ENCODE measurements at places on chromosomes 13 and 19. TPM values are rescaled to one million over a fixed set of nuclear protein-coding genes. Genes with fewer than 3 reads are reported as not detected.
A peak's percentile ranks its signal among the peaks of the same experiment; 100 is the strongest.

GRCh38 chr13:74920920-74921319 is 561.0 kb downstream of the TBC1D4 start:
- DNase-seq = no peak

- no peak for DNase-seq
Observed at GRCh38 chr19:13057744-13058143, 44.9 kb downstream of the LYL1 start.

DNA sequence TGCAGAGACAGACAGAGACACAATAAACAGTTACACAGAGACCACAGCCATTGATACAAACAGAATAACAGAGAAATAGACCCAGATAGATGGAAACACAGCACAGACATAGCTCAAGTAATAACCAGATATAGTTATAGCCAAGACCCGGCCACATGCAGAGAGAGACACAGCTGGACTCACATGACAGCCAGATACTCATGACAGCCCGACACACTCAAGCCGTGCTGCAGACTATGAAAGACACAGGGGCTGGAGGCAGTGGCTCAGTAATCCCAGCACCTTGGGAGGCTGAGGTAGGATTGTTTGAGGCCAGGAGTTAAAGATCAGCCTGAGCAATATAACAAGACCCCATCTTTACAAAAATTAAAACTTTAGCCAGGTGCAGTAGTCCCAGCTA is 1.6 kb upstream of the DENND1C start:
- DNase-seq = no peak

- no peak for DNase-seq
Observed at GRCh38 chr19:16045893-16046292, 30.4 kb upstream of the TPM4 start.

- no peak for DNase-seq
Observed at GRCh38 chr13:114030666-114031610, 57.1 kb upstream of the C13orf46 start.

GRCh38 chr13:94933230-94933751 is 220.9 kb upstream of the SOX21 start:
- DNase-seq = no peak

DNA sequence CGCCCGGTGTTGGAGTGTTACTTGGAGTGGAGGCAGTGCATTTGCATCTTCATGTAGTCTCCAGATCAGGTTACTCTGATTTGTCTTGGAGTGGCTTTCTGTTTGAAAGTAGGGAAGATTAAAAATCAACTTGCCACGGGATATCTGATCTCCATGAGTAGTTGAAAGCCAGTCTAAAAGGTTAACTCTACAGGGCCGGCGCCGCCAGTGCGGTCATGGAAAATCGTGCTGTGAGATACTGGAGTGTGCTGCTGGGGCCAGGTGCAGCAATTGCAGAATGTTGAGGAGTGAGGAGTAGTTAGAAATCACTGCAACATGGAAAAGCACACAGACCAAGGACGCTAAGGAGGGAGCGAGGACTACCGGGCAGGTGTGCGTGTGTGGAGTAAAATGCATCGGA is 175.0 kb downstream of the STK24 start:
- DNase-seq = no peak

- no peak for DNase-seq
Observed at GRCh38 chr19:36409841-36410240, 8.6 kb downstream of the ZFP82 start.

GRCh38 chr13:74820809-74821208 is 661.2 kb downstream of the TBC1D4 start:
- peak; percentile 23 for DNase-seq

DNA sequence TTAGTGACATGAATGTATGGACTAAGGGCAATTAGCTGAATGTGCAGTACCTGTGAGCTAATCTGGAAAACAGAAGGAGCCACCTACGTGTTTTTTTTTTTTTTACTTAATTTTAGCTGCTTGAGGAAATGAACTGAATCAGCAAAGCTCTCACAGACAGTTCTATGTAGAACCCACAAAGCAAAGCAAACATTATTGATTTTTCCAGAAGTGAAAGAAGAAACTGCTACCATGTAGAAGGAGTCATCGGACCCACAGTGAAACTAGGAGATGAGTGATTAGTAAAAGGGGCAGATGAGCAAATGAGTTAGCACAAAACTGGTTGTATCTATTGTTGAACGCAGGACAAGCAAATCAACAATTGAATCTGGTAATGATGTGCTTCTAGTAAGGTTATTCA is 94.1 kb upstream of the SLC7A1 start:
- DNase-seq = no peak

Gene PLEKHA4
- 12.2 TPM for polyA plus RNA-seq
